ENCODE measurements at places on chromosomes 1 and 21.

GRCh38 chr21:33281096-33281652, 15.0 kb downstream of the IL10RB start:
- no peak for DNase-seq

DNA sequence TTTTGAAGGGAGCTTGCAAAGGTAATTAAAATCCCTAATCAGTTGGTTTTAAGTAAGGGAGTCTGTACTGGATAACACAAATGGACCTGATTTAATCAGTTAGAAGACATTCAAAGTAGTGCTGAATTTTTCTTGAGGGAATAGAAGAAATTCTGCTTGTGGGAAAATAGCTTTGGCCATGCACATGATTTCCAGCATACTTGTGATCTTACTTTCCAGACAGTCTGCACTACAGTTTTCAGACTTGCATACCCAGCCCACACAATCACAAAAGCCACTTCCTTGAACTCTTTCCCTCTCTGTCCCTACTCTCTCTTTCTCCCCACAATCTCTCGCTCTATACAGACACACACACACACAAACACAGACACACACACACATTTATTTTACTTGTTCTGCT, 852.1 kb downstream of the PLA2G4A start:
- DNase-seq = no peak

GRCh38 chr1:73611681-73612080, 586.3 kb downstream of the LRRIQ3 start:
- no peak for DNase-seq

DNA sequence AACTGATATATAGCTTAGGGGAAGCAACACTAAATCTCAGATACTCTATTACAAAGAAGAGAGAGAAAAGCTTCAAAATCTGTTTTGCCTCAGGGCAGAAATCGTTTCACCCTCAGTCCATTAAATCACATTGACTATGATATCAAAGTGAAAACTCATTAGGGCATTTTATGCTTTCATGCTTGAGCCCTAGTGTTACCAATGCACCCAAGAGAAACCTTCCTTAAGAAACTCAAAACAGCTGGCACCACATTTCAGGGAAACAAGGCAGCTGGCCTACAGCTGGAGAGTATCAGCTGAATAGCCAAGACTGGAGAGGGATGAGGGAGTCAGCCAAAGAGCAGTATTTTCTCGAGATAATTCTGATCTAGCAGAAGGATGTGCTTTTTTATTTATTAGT, 14.9 kb downstream of the COLGALT2 start:
- no peak for DNase-seq

- no peak for DNase-seq
Observed at GRCh38 chr1:214579183-214579582, 23.8 kb upstream of the CENPF start.

DNA sequence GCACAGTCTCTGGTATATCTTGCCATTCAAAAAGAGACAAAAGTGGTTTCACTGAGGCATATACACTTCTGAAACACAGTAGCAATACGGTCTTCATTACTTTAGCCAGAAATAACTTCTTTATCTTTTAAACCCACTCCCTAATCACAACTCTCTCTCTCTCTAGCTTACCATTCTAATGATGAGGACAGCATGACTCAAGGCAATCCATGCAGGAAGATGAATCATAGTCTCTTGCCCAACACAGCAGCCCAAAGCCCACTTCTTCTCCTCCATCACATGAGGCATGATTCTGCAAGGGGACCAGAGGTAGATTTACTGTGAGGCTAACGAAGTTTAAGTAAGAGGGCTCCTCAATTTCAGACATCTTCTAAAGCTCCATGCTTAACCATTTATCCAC, 285.0 kb upstream of the NR5A2 start:
- DNase-seq = peak; percentile 47

GRCh38 chr1:205990226-205990625, 13.0 kb downstream of the RAB7B start:
- no peak for DNase-seq

- no peak for DNase-seq
Observed at GRCh38 chr21:34055615-34056014, 17.8 kb upstream of the MRPS6 start.

DNA sequence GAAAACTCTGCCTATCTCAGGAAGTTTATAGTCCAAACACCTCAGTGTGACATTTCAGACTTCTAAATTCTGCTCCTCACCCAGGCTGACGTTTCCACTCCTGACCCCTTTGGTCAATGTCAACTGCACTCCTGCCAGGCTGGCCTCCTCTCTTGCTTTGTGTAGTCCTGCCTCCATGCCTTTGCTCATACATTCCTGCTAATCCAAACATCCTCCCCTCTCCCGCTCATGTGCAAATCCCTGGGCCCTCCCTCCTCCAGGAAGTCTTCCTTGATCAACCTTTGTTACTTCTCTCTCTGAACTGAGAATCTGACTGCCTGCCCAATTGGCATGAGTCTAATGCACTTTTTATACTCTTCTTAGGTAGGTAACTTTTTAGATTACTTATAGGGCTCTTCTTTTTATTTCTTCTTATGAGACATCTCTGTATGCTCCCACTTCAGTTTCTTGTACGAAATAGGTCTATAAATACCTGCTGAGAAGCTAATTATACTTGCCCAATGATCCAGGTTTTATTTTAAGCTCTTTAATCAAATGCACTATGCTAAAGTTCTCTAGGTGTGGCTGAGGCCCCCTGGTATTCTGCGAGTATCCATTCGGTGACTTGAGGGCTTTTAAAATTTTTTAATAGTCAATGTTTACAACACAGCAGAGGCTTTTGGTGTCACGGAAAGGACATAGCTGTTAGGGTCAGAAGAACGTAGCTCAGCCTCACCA, 128.1 kb downstream of the PLXNA2 start:
- no peak for DNase-seq

GRCh38 chr1:154431586-154432373, 26.6 kb downstream of the IL6R start:
- peak; percentile 31 for DNase-seq

GRCh38 chr1:109636201-109636952, 16.7 kb downstream of the AMPD2 start:
- DNase-seq = no peak

GRCh38 chr1:45857101-45857700, 53.8 kb downstream of the MAST2 start:
- DNase-seq = no peak

DNA sequence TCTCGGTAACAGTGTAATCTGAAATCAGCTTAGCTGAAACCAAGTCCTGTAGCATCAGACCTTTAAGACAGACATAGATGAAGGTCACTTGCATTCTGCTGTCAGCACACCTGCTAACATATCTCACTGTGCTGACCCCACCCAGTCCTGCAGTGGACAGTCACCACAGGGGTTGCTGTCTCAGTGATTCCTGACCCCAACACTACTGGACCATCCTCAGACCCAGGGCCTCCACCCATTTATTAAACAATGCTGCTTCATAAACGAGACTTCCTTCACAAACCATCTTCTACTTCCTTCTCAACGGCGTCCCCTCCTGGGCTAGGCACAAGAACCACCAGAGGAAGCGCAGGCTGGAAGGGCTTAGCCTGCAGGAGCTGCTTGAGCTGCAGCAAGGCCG, 17.8 kb upstream of the LSS start:
- no peak for DNase-seq

DNA sequence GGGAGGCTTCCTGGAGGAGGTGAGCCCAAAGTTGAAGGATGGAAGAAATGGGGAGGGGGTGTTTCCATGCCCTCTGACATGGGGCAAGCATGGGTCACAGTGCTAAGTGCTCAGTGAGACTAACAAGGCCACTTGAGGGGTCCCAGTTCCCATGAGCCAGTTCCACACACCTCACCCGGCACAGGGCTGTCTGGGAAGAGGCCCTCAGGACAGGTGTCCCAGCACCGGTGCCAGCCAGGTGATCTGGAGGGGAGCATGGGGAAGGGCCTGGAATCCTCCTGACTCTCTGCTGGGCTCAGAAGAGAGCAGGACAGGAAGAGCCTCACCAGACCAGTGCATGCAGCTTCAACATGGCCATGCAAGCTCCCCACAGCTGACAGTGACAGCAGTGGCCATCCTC, 294.7 kb upstream of the VAMP3 start:
- no peak for DNase-seq

- DNase-seq = no peak
Observed at GRCh38 chr1:30462826-30463425, 260.5 kb downstream of the MATN1 start.

DNA sequence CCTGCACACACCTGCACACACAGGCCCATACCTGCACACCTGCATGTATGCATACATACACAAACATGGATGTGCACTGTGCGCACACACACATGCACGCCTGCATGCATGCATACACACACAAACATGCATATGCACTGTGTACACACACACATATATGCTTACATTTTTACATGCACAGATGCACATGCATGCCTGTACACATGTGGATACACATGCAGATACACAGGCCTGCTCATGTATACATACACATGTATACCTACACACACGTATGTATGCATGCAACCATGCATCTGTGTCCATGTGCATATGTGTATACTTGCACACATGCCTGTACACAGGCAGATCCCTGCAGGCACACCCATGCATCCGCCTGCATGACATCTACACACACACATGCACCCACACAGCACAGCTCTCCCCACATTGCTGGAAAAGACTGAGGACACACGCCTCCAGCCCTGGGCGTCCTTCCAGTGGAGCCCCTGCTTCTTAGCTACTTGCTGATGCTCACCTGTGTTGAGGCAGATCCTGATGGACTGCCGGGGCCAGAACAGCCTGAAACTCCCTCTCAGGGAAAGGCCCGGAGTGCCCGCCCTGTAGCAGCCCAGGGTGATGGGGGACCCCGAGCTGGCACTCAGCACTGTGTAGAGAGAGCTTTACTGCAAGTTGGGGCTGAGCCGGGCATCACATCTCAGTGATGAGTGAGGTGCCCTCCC, 28.6 kb downstream of the KRTAP10-1 start:
- no peak for DNase-seq

DNA sequence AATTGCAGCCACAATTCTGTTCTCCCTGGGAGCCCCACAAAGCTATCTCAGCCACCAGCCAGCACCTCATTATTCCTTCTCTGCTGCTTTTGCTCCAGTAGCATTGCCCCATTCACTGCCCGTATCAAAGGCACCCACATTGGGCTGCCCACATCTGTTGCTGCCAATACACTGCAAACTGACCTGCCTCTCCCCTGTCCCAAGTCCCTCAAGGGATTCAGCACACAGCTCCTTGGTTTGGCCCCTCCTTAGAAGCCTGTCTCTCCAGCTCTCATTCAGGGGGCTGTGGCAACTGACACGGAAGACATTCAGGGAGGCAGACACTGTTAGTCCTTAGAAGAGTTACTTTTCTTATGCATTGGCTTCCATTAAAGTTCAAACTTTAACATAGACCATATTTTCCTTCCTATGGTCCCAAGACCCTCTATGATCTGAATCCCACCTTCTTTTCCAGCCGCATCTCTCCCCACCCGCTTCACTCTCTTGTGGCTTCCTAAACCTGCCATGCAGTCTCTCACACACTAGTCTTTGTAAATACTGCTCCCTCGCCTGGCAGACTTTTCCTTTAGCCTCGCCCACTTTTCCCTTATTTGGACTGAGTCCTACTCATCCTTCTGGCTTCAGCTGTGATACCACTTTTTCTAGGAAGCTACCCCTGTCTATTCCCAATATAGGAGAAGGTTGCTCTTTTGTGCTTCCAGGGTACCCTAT, 19.3 kb upstream of the KLHDC8A start:
- DNase-seq = no peak

- DNase-seq = no peak
Observed at GRCh38 chr1:53020588-53020987, 41.4 kb upstream of the PODN start.

- DNase-seq = no peak
Observed at GRCh38 chr21:33731447-33731846, 89.1 kb downstream of the ITSN1 start.

DNA sequence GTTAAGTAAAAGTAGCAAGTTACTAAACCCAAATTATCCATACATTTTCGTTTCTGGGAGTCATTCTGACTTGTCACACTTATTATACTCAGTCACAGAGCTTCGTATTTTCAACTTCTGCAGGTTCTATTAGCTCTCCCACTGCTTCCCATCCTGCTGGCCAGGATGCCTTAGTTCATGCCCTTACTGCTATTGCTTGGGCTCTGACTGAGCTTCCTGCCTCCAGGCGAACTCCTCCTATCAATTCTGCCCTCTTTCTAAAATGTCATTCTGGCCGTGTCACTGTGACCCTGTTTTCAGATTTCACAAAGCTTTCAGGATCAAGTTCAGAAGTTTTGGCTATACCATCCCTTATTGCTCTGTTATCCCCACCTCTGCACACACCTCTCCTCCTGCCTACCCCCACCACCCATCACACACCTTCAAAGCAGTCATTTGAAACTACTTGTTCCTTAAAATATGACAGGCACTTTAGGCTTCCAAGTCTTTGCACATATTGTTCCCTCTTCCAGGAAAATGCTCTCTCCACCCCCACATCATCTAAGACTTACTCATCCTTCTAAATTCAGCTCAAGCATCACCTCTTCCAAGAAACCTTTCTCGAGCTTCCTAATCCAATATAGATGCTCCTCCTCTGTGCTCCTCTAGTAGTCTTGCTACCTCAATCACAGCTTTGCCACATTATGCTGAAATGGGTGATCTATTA, 278.0 kb downstream of the BRINP2 start:
- DNase-seq = no peak

- DNase-seq = no peak
Observed at GRCh38 chr1:32855861-32856617, 14.7 kb downstream of the FNDC5 start.

GRCh38 chr1:100767176-100767890, 47.8 kb downstream of the VCAM1 start:
- no peak for DNase-seq

DNA sequence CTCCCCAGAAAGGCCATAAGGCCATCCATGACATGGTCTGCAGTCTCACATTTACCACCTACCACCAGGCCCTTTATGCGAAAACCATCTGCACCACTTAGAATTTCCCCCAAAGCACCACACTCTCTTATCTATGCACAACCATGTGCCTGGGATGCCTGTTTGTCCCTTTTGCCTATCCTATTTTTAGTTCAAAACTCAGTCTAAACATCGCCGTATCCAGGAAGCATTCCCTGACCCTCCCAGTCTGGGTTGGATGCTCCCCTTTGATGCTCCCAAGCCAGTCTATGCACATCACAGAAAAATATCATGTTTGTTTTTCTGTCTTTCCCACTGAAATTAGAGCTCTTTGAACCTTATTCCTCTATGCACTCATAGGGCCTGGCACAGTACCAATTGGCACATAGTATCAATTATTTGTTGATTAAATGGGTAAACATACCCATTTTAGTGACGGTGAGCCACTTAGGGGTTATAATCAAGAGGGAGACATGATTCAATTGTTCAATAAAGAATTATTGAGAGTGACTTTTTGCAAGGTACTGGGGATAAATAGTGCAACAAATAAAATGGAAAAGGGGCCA, 6.7 kb downstream of the MPL start:
- DNase-seq = no peak

DNA sequence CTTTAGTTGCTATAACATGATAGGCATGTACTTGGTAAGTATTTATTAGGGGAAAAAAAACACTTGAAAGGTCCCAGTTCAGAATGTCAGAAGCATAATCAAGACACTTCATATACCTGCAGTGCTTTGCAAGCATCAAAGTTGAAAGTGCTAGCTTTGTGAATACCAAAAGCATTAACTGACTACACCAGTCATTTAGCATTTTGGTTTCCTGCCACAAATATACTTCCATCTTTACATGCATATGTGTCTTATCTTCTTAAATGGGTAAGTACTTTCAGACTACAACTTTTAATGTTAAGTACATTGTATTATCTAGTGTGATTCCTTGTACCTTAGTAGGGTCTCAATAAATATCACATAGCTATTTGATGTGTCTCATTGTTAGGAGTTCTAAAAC, 43.7 kb downstream of the AKT3 start:
- DNase-seq = no peak
